ENCODE measurements at places on chromosomes 1 and 21.

- DNase-seq: no peak
Measured at GRCh38 chr1:4512636-4513035, 141.8 kb upstream of the AJAP1 start.

DNA sequence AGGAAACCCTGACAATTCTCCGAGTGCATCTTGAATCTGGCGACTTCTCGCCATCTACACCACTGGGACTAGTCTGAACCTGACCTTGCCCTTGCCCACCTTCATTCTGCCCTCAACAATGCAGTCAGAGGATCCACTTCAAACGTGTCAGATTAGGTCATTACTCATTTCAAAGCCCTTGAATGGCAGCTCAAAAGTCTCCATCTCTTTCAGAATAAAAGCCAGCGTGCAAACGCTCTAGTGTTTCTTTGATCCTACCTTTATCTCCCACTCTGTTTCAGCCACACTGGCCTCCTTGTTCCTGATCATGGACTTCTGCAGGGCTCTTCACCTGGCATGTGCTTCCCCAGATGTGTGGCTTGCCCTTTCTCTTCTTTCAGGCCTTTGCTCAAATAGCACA lies 31.3 kb downstream of the SLC30A1 start:
- no peak for DNase-seq

GRCh38 chr1:231162297-231162969 lies 575 bp downstream of the TRIM67 start:
- peak; percentile 67 for DNase-seq

DNA sequence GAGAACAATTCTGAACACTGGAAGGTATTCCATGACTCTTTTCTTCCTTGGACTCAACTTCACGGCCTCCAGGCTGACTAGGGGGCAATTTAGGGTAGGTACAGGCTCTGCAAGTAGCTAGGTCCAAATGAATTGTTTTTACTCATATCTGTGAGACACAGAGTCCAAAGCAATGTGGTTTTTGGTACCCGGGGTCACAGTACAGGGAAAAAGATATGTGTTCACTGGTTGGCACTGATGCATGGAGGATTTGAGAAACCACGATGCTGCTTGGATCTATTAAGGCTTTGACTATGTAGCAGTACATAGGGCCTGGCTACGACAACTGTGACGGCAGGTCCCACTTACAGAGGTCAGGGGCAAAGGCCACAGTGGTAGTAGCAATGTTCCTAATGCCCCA lies 200.6 kb downstream of the DUSP10 start:
- no peak for DNase-seq

GRCh38 chr1:65079941-65080340 lies 68.1 kb upstream of the AK4 start:
- peak; percentile 17 for DNase-seq
